B cell (primary cell): ENCODE measurements at places on chromosomes 2 and 18. TPM values are rescaled to one million over a fixed set of nuclear protein-coding genes. Genes with fewer than 3 reads are reported as not detected.

IL37 gene
- 0.79 TPM in 1 of 2 replicates, not detected in the other for total RNA-seq

GRCh38 chr2:28568036-28568435 lies 72.2 kb downstream of the PLB1 start:
- no peak for DNase-seq

DNA sequence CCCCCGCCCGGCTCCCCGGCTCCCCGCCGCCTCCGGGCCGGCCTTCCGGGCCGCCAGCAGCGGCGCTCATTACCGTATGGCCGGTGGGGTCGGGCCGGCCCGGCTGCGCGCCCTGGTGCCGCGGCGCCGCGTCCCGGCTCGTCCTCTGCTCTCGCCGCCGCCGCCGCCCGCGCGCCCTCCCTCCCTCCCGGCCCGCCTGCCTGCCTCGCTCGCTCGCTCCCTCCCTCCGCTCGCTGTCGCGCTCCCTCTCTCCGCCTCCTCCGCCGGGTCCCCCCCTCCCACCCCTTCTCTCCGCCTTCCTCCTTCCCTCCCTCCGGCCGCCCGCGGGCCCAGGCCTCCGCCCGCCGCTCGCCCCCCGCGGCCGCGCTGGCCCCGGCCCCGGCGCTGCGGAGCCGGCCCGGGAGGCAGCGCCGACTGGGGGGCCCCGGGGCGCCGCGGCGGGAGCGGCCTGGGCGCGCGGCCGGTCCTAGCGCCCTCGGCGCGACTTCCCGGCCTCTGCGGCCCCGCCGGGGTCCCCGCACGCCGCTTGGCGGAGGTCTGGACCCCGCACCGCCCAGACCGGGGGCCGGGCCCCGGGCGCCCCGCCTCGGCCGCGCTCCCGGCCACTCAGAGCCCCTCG lies at the start of gene DNMT3A:
TSS of gene DNMT3A (minus strand) at position 173 of the 619 bp plus-strand sequence. CDS start 27,941 bp downstream, outside the sequence.
- peak; percentile 74 for DNase-seq

DNA sequence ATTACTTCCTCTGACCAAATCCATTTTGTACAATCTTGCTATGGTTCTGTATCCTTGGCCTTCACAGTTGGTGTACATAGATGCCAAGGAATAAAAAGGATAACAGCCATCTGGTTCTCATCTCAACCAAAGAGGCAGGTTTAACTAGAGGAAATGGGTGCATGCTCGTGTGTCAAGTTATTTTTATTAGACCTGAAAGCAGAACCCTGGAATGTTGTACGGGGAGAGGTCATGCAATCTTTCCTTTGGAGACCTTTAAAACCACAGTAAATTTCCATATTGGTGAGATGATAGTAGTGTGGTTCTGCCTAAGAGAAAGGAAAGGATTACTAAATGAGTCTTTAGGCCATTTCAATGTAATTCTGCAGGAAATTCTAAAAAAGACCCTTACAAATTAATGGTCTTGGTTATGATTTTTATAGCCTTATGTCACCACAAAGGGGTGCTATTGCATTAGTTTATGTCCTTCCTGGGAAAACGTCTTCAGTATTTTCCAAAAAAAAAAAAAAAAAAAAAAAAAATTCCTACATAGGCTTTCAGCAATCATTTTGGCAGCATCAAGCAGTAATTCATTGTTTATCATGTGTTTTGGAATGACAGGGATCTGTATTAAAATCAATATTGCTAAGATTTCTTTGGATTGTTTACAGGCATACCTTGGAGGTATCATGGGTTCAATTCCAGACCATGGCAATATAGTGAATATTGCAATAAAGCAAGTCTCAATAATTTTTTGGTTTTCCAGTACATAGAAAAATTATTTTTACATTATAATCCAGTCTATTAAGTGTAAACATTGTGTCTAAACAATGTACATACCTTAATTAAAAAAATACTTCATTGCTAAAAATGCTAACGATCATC lies 270.8 kb downstream of the NYAP2 start:
- DNase-seq: no peak

DNA sequence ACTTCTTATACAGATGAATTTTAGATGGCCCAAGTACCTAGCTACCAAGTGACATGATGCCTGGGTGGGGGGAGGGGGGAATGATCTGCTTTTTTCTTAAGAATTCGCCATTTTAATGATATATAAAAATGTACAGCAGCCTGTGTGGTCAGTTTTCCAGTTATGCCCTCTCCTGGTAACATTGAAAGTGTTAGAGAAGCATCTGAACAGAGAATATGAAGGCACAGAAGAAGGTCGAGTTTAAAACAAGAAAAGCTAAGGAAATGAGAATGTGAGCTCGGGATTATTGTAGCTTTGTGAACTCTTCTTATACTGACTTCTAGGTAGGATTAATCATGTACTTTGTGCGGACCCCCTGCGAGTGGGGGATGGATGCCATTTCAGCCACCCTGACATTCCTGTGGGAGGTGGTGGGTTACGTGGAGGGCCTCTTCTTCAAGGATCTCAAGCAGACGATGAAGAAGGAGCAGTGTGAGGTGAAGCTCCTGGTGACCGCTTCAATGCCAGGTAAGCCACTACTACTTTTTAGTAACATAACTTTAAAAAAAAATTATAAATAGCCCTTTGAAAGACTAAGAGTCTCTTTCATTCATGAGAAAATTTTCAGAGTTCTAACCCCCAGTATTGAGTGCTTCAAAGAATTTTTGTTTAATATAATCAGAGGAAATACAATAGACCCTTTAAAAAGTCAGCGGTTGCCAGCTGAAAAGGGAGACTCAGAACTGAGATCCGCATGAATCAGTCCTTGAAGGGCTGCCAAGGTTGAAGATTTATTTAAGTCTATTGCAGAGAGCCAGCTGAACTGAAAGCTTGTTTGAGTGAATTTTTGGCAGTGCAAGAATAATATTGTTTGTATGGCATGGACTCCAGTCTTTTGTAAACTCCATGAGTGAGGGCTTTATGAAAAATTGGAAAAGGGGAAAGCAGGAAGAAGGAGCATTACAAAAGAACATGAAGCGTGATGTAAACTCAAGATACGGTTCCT lies 68.6 kb upstream of the RPE start:
- DNase-seq: no peak

DNA sequence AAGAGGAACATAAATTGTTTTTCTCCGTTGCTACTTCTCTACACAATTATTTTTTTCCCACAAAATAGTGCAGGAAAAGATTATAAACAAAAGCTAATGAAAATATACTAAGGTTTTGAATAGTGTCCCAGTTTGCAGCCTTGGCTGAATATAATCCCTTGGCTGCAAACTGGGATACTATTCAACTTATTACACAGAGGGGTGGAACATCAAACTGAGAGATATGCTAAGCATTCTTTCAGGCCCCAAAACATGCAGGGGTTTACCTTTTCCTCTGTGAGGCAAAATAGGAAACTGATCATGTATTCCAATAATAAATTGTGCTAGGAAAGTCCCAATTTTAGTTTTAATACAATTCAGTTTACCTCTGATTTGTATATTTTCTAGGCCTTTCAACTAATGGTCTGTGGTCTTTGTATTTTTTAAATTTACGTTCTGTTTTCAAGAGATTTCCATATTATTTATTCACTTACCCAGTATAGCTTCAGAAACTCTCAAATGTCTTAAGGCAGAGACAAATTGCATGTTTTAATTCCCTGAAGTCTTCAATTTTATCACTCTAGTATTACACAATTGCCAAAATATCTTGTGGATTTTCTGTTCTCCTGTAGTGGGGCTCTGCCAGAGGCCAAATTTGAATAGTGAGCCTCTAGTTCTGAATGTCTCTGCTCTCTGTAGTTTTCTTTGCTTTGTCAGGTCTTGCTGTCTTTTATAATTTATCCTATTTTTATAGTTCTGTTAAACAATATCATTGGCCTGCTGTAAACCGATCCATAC lies 63.9 kb downstream of the PPP1R1C start:
- DNase-seq: no peak

GRCh38 chr2:84959095-84959565 lies 11.8 kb upstream of the KCMF1 start:
- no peak for DNase-seq

GRCh38 chr2:147110317-147110716 lies 734.5 kb upstream of the ACVR2A start:
- DNase-seq: no peak

GRCh38 chr2:150646746-150647145 lies 159.3 kb upstream of the RND3 start:
- no peak for DNase-seq

DNA sequence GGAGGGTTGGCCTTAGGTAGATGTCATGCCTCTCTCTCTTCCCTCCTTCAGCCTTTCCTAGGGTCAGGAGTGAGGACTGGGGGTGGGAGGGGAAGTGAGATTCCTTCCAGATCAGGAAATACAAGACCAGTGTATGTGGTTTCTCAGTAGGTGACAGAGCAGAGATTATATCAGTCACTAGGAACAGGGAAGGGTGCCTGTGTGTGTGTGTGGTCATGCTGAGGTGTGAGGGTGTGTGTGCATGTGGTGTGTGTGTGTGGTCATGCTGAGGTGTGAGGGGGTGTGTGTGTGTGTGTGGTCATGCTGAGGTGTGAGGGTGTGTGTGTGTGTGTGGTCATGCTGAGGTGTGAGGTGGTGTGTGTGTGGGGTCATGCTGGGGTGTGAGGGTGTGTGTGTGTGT lies 259.8 kb downstream of the LOXHD1 start:
- no peak for DNase-seq

PKDCC gene
- 0.20 TPM in 1 of 2 replicates, not detected in the other for total RNA-seq

DNA sequence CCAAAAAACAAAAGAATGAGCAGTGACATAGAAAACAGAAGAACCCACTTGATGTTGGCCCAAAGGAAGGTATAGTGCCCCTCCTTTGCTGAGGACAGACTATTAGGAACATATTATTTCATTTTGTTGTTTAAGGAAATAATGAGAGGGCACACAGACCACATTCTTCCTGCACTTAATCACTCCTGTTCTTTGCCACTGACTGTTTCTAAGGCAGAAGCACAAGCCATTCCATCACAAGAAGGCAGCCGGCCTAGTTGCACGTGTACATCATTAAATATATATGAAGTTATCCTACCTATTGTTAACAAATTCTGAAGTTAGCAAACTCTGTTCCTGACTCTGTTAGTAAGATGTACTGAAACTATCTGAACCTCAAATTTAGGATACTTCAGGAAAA lies 110.0 kb downstream of the LNPK start:
- no peak for DNase-seq

EFR3B gene
- 0.12 and 0.15 TPM in 2 replicates for total RNA-seq

DNA sequence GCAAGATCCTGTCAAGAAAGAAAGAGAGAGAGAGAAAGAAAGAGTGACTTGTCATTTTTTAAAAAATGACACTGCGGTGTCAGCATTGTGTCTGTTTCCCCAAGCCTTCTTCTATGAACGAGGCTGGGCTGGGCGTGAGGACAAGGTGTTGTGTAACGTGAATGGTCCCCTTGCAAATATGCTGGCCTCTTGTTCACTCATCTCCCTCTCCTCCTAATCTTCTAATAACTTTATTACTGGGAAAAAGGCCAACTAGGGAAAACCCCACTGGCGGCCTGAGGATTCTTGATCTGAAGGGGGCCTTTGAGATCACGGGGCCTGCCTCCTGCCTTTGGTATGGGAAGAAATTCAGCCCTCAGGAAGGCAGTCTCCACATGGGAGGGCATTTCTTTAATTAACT lies 163.1 kb downstream of the MIB1 start:
- DNase-seq: no peak

- no peak for DNase-seq
These were observed 228.3 kb upstream of the ERBB4 start for GRCh38 chr2:212766921-212767320.

- no peak for DNase-seq
These were observed 191.1 kb downstream of the STK39 start for GRCh38 chr2:168056242-168056787.

AQP12B gene
- total RNA-seq: not detected in 2 replicates

RNF125 gene
- total RNA-seq: 5.6 and 6.4 TPM in 2 replicates

GRCh38 chr2:109382951-109383350 lies 230.8 kb downstream of the SEPTIN10 start:
- no peak for DNase-seq

- DNase-seq: no peak
These were observed 24.6 kb downstream of the PTRHD1 start for GRCh38 chr2:24768601-24769000.

GREB1 gene
- total RNA-seq: 0.34 and 0.39 TPM in 2 replicates

ZNF892 gene
- 5.5 and 8.3 TPM in 2 replicates for total RNA-seq

GRCh38 chr2:159030674-159031380 lies 62.4 kb downstream of the TANC1 start:
- DNase-seq: no peak

- DNase-seq: no peak
These were observed 164.2 kb downstream of the VWC2L start for GRCh38 chr2:214575030-214575429.

GRCh38 chr2:165837122-165837521 lies 43.1 kb upstream of the GALNT3 start:
- DNase-seq: no peak

- peak; percentile 74 for DNase-seq
These were observed 8.5 kb upstream of the CXCR4 start for GRCh38 chr2:136126421-136126926.
